Activated T-helper 2 cell treated with anti-CD3 and anti-CD28 coated beads, Interferon-gamma antibody, Interleukin-2, Interleukin-4, amounts not matched to agents 10 μg/mL and 5 μg/mL and 100 μg/mL, durations not matched to agents 14 hours and 24 hours and 36 hours (primary cell): ENCODE measurements at places on chromosomes 1 and 21. TPM values are rescaled to one million over a fixed set of nuclear protein-coding genes. Genes with fewer than 3 reads are reported as not detected.
A peak's percentile ranks its signal among the peaks of the same experiment; 100 is the strongest.

- no peak for DNase-seq
Observed at GRCh38 chr1:178776553-178776952, 51.5 kb downstream of the RALGPS2 start.

DNA sequence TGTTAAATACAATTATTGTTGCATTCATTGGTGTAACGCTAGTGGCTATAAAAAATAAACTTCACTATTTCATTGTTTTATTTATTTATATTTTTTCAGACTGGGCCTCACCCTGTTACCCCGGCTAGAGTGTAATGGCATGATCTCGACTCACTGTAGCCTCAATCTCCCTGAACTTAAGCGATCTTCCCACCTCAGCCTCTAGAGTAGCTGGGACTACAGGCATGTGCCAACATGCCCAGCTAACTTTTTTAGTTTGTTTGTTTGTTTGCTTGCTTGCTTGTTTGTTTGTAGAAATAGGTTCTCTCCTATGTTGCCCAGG is 387.4 kb upstream of the PTBP2 start:
- no peak for DNase-seq

- no peak for DNase-seq
Observed at GRCh38 chr1:22262583-22262982, 119.7 kb upstream of the WNT4 start.

DNA sequence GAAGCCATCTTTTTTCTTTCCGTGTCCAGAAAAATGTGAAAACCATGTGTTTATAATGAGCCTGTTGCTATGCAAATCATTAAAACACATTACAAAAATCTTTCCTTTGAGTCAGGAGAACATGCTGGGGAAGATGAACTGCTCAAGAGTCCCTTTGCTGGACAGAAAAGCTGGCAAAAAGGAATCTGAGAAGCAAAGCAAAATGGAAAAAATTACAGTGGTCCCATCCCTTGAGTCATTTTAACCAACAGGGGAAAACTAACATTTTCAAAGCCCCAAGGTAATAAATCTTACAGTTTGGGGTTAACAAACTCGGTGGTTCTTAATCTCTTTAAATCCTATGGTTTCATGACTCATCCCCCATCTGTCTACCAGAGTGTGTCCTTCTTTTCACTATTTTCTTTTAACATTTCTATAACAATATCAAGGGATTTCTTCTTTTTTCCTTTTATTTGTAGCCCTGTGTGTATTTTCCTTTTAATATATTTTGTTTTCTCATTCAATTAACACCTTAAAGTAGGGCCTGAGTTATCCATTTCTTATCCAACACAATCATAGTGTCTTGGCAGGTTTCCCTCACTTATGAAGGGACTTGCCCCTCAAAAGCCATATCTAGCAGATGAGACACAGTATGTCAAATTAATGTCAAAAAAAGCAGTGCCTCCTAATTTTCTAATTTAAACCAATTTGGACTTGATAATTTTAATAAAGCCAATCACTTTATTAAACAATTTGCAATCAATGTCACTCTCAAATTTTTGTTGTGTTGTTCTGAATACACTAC is 105.4 kb downstream of the PTPN14 start:
- no peak for DNase-seq

- no peak for DNase-seq
Observed at GRCh38 chr1:29593601-29594382, 357.5 kb downstream of the PTPRU start.

GRCh38 chr1:231138236-231138635 is 23.6 kb upstream of the TRIM67 start:
- DNase-seq = no peak

DNA sequence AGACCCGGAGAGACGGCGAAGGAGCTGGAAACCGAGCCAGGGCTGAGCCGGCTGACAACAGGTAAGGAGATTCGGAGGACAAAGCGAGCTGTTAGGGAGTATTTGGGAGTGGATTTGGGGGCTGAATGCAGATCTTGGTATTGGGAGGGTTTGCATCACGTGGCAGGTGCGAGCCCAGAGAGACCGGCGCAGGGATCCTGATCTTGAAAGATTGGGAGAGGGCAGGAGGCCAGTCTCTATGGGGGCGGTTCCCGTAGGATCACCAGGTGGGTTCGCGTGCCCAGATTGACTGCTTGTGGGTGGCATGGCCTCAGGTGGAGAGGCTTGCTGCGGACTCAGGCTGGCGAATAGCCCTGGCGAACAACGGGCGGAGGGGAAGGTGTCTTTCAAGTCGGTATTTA is 204 bp downstream of the CIART start:
- no peak for DNase-seq

DNA sequence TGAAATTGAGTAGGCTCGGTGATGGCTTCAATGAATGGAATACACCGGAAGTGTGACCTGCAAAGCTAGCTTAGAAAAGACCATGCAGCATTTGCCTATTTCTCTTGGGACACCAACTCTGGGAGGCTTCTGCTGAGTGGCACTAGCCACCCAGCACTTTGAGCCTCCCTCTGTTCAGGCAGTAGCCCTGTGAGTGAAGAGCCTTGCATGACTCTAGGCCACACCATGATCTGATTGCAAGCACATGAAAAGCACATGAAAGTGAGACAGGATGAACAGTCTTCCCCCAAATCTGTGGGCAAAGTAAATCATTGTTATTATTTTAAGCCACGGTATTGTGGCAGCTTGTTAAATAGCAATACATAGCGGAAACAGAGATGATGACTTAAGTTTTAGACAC is 2.8 kb downstream of the CD48 start:
- DNase-seq = peak; percentile 38

DNA sequence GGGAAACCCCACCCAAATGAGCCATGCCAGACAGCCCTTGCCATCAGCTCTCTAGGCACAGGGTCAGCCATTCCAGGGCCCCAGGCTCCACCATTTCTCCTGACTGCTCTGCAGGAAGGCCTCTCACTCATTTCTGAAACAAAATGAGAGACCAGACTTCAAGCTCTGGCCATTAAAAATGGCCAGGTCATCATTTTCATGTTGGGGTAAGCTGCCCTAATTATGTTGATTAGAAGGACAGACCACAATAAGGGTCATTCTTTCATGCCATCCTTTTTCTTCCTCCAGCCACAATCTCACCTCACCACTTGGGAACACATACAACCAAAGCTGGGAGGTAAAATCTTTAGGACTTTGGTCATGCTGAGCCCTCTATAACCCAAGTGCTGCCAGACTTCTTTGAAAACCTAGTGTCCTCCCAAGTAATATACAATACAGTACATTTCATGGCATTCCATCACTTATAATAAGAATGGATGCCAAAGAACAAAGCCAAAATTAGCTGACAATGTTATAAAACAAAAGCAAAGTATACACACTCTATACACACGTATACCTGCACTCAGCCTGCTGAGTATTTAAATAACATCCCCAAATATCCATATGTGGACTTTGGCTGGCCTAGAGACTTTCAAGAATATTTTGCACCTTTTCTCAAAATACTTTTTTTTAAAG is 22.4 kb upstream of the RBBP5 start:
- no peak for DNase-seq

DNA sequence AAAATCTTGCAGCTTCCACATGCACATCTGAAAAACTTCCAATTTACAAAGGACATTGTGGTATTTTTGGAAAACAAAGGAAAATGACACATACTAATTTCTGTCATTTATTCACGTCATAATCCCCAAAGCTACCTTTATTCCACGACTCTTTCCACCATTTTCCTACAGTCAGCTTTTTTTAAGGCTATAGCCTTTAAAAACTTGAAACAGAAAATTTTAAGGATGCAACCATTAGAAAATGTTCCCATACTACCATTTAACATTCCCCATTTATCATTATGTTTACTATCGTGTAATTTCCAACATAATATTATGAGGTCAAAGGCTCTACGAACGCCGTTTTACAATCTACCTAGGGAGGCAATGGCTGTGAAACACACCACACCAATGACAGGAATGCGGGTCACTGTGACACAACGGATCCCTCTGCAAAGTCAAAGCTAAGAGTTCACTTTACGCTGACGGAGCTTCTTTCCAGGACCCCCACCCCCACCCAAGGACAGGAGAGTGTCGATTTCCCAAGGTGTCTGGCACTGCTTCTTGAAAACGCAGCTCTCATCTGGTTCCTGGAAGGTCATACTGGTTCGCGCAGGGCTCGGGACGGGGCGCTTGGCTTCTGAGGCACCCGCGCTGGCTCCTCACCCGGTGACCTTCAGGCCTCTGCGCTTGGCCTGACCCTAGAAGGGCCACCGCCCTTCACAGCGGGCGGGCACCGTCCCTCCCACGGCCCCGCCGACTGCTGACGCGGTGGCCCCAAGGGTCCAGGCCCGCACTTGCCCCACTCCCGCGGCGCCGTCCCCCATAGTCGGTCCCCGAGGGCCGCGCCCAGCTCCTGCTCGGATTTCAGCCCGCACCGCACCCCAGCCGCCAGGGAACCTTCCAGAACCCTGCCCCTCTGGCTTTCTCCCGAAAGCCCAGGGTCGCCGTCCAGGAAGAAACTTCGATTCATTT is 50.5 kb upstream of the ATF3 start:
- no peak for DNase-seq

GRCh38 chr1:190196020-190196419 is 281.6 kb downstream of the BRINP3 start:
- no peak for DNase-seq

- no peak for DNase-seq
Observed at GRCh38 chr1:118627435-118627834, 360.7 kb downstream of the TBX15 start.

GRCh38 chr1:73899311-73899710 is 298.7 kb downstream of the LRRIQ3 start:
- DNase-seq = no peak

GRCh38 chr21:44749116-44749758 is 37.9 kb upstream of the TSPEAR start:
- no peak for DNase-seq

DNA sequence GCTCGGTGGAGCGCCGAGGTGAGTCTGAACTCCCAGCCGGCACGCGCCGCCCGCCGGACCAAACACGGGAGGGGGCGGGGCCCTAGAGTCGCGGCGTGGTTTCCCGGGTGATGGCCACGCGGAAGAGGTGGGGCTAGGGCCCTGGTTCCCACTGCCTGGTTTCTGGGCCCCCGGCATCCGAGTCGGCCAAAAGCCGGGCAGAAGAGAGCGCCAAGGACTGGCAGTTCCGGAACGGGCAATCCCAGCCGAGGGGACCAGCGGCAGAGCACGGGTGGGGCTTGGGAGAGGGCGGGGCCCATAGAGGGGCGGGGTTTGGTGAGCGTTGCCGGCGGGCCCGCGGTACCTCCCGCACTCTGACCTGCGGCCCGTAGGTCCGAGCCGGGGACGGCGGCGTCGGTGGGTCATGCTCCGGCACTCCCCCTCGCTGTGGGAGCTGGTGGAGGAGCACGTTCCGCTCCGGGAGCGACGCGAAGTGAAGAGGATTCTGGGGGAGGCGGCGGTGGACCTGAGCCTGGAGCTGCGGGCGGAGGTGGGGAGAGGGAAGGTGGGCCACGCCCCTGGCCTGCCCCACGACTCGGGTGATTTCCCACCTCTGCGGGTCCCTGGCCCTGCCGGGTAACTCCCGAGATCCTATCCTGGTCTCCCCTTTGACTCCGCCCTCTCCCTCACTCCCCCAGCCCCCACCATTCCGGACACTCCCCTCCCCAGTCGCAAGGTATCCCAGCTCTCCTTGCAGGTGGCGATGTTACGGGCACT is at the start of gene CCDC24:
Gene CCDC24 (plus strand): TSS at position 124 of the 756 bp plus-strand sequence. CDS start 280 bp downstream, at position 404.
- DNase-seq = peak; percentile 71

The MROH9 gene
- total RNA-seq = not detected in 2 replicates

The C8B gene
- total RNA-seq = not detected in 2 replicates
